ENCODE measurements at places on chromosomes 4 and X. TPM values are rescaled to one million over a fixed set of nuclear protein-coding genes. Genes with fewer than 3 reads are reported as not detected.

Gene P2RY8
- not detected for total RNA-seq

Gene F11
- not detected for total RNA-seq

DNA sequence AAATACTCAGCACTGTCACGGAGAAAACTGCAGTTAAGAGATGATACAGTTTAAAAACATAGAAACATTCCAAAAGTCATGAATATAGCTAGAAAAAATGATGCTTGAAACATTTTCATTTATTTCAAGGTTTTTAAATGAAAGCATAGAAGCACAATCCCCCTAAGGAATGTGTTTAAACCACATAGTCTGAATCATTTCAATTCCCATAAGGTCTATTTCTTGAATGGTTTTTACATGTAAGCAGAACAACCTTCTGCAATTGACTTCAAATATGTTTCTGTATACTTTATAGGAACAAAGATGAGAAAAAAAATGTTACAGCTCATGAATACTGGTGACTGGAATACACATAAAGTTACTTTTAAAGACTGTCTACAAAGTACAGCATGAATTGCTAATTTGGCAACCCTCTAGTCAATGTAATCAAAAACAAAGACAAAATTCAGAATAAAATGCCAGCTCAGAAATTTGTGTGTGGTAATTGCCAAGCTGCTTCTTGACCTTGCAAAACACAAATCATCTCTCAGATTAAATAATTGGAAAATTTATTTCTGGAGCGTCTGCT lies 886.4 kb upstream of the ADGRL3 start:
- no peak for DNase-seq

DNA sequence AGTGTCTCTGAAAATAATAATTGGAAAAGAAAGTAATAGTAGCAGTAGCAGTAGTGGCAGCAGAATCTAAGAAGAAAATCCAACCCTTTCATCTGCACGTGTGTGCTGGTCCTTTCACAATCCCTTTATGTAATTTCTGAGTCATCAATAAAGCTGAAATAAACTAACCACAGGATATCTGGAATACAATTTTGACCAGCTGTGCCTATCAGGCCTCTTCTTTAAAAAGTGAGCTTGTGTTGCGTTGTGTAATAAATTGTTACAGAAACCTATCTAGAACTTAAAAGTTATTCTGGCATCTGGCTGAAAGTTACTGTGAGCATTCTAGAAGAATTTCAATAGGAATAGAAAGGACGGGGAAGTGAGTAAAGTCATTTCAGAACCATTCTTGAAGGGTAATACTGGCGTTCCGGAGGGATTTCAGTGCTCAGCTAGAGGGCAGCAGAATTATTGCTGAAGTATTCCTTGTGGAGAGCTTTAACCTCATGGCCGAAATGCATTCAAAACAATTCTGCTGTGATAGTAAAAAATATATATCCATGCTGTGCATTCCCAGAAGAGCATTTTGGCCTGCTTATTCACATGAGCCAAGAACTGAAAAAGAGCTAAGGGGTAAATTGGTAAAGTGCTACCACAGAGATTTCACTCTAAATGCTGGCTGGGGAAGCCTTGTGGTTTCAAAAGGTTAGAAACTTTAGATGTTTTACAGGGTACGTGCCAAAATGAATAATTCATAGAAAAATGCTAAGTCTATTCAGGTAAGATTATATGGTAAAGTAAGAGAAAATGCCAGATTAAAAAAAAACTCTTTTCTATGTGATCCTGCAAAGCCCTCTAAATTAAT lies 260.6 kb downstream of the NKX6-1 start:
- no peak for DNase-seq

DNA sequence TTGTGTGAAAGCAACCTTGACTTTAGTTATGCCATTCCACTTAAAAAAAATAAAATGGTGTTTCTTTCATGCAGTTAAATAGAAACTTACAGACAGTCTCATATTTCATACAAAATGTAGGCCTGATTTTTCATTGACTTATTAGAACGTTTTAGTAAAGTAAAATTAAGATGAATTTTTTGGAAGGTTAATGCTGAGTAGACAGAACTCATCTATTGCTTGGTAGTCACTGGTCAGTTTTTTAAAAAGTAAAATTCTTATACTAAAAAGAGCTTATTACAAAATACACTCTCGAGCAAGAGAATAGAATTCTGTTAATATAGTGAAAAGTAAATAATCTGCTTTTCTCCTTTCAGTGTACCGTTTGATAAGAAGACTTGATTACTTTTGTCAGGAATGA lies 21.4 kb upstream of the MOB1B start:
- no peak for DNase-seq

DNA sequence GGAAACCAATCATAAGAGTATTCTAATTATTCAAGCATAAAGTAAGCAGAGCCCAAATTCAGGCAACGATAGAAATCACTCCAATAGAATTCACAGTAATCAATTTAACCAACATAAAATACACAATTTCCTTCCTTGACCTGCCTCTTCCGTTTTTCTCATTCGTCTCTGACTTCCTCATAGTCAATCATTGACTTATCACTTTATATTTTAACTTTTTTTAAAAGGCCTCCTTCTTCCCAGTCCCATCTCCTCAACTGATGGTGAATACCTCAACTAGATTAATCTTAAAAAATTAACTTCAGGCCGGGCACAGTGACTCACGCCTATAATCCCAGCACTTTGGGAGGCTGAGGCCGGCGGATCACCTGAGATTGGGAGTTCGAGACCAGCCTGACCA lies 13.3 kb downstream of the CNOT6L start:
- no peak for DNase-seq

DNA sequence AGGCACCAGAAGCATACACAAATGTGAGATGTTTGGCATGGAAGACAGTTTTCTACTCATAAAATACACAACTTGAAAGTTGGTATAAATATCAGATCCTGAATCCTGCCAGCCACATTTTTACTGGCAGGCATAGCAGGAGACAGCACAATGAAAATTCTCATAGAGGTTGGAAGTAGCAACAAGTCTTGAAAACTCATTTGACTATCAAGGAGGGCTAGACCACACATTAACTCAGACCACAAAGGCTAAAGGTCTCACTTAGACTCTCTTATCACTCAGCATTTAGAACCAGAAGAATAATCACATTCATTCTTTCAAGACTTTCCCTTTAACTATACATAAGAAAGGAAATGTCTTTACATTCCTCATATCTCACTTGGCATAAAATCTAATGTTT lies 56.5 kb downstream of the SORBS2 start:
- DNase-seq, result no peak

Gene MAB21L2
- 72.1 TPM for total RNA-seq

DNA sequence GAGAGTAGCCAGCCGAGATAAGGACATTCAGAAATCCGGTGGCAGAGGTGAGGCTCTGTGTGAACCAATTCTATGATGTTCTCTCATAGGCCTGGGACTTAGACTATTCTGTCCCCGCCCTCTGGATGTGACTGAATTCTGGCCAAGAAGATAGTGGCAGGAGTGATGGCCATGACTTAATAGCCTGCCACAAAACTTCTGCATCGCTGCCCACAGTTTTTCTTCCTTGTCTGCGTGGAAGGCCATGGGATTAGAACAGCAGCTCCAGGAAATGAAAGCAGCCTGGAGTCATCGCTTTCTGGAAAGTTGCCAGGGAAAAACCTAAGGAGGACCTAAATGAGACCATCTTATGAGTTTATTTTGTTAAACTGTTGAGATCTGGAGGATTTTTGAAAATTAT lies 134.7 kb downstream of the F11 start:
- no peak for DNase-seq

DNA sequence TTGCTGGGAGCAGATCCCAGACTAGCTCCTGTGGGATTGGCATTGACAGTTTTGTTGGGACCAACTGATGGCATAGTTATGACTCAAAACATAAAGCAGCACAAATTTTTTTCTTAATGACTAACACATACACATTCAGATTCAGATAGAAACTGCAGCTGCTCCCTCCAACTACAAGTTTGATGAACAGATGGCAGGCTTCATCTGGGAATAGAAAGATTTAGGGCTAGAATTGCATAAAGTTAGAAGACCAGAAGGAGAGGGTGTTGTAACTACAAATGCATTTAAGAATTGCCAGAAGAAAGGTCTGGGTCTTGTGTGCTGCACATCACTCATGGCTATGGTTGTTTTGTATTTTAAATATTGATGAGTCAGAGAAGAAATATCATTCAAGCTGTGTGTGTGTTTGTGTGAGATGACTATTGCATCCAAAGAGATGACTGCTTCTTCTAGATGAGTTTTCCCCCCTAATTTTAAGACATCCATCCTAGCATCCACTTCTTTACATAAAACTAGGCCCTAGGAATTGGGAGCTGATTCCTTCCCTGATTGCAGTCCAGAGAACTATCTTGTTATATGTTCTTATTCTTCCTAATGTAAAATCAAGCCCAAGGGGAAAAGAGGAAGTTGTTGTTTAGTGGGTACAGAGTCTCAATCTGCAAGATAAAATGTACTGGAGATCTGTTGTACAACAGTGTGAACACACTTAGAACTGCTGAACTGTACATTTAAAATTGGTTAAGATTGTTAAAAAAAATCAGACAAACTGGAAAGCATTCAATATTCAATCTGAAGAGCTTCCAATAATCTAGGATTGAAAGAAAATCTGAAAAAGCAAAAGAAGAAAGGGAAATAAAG lies 175.1 kb downstream of the PARM1 start:
- no peak for DNase-seq

DNA sequence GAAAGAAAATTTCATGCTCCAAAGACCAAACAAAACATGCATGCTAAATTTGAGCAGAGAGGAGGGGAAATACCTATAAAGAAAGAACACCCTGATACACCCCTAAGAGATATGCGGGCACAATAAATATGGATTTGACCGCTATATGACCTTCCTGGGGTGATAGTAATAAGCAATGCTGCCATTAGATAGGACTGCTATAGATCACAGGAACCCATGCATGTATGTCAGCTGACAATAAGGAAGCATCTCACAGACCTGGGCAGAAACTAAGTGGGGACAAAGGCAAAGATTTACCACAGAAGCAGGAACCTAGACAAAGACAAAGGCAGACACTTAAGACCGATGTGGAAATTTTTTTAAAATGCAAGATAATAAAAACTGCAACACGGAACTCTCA lies 21.3 kb downstream of the ZNF721 start:
- no peak for DNase-seq

Gene BLOC1S4
- total RNA-seq, result 14.9 TPM

DNA sequence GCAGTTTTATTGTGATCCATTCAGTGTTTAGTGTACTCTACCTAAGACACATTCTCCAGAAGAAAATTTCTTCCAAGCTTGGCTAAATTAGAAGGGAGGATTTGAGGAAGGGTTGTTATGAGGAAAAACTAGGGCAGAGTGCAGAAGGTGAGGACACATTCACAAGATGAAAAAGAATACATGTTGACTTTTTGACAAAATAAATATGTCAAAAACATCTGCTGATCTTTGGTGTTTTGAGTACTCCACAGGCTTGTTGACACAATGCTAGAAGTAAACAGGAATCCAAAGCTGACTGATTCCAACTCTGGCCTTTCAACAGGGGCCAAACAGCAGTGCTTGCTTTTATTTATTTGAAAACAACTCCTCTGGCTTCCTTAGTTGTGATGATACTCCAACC lies 125.8 kb upstream of the SLC7A11 start:
- DNase-seq, result no peak

Gene NEXMIF
- not detected for total RNA-seq

Gene HERC6
- total RNA-seq, result 2.3 TPM

Gene PDHA2
- not detected for total RNA-seq

GRCh38 chr4:4766564-4766963 lies 92.9 kb upstream of the MSX1 start:
- DNase-seq, result no peak

DNA sequence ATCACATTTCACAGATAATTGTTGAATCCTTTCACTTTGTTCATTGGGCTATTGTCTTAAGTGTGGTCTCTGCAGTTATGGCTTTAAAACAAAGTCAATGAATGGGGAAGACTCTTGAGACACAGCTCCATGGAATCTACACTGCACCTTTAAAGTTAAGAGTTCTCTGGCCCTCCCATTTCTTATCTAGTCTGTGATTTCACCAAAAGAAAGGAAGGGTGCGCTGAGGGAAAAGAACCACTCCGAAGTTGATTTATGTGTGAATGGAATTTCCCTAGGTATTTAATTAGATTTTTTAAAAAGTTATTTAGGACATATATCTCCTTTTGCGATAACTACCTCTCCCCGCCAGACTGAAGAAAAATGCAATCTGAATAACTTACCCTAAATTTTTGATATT lies 2.5 kb downstream of the SEPTIN11 start:
- no peak for DNase-seq

Gene TENM3
- total RNA-seq, result 78.3 TPM

Gene RIBC1
- total RNA-seq, result 0.47 TPM

- DNase-seq, result no peak
These were observed 67.1 kb downstream of the USP38 start for GRCh38 chr4:143251779-143252178.

Gene F9
- not detected for total RNA-seq

Gene FMR1NB
- not detected for total RNA-seq

GRCh38 chr4:77959566-77960338 lies 97.1 kb downstream of the MRPL1 start:
- DNase-seq, result no peak

- DNase-seq, result no peak
These were observed 177.8 kb downstream of the RASL11B start for GRCh38 chr4:53039741-53040458.

Gene SERPINA7
- not detected for total RNA-seq

Gene NDNF
- total RNA-seq, result 0.24 TPM

DNA sequence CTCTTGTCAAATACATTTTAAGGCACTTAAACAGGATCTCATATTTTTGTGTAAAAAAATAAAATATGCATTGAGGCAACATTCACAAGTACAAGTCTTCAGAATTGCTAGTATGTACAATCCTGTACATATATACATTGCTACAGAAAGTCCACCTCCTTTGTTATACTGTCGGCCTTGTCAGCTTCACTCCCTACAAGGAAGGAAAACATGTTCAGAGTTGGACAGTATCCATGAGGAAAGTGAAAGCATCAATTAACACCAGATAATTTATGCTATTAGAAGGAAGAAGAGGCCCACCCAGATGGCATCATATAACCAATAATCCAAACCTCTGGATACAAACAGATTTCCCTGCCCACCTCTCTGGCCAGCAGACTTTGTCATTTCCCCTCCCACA lies 42.0 kb downstream of the REELD1 start:
- no peak for DNase-seq

Gene SPOCK3
- not detected for total RNA-seq

DNA sequence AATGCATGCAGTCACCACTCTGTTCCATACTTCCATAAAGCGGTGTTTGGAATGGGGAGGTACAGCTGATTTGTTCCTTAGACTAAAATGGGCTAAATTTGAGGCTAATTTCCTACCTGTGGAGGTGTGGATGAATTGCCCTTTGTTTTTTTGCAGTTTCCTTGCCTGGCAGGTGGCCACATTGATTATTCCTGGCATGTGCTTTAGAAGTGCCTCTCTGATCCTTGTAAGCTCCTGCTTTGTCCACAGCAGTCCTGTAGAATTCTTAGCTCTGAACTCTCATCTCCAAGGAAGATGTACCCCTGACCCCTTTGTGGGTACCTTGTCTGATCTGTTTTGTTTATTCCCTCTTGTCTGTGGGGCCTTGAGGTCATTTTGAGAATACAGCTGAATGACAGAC lies 136.8 kb downstream of the ADGRL3 start:
- DNase-seq, result no peak
